NCI-H2107 (cell line): ENCODE measurements at places on chromosomes 7 and 10.

- no peak for DNase-seq
Observed at GRCh38 chr10:110923856-110924493, 4.6 kb downstream of the SHOC2 start.

GRCh38 chr7:80439894-80440821 is 71.7 kb downstream of the GNAT3 start:
- no peak for DNase-seq

- no peak for DNase-seq
Observed at GRCh38 chr10:88439932-88440331, 143.2 kb downstream of the RNLS start.

GRCh38 chr7:28754027-28754426 is 204.1 kb downstream of the TRIL start:
- no peak for DNase-seq

DNA sequence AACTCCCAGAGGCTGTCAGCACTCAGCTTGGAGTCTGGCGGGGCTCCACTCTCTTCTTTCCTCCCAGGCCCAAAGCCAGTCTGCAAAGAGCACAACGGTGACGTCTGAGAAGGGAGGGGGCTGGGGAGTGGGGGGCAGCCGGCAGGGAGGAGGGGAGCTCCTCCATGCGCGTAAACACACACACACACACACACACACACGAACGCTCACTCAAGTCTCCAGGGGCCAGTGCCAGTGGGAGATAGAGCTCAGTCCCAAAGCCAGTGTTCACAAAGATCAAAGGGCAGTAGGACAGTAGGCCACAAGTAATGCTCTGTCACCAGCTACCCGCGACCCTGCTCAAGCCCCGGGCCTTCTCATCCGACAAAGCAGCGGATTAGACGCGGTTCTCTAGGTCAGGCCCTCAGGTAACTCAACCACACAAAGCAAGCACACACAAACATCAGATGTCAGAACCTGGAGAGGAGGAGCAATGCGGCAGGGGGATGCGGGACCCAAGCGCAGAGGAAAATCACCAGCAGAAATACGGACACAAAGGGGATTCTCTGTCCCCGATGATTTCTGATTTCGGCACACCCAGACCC is 19.9 kb downstream of the TCAF1 start:
- no peak for DNase-seq
